Aortic smooth muscle cell (primary cell): ENCODE measurements at places on chromosomes 7 and 10. TPM values are rescaled to one million over a fixed set of nuclear protein-coding genes. Genes with fewer than 3 reads are reported as not detected.

PRSS37 gene
- not detected in 2 replicates for total RNA-seq

EEPD1 gene
- total RNA-seq: 3.2 and 6.9 TPM in 2 replicates

CCDC3 gene
- 7.5 and 21.1 TPM in 2 replicates for total RNA-seq

TLX1 gene
- not detected in 2 replicates for total RNA-seq

TAF6 gene
- 22.3 and 25.1 TPM in 2 replicates for total RNA-seq

EIF5AL1 gene
- total RNA-seq: 0.50 and 0.53 TPM in 2 replicates

C10orf90 gene
- total RNA-seq: 0.06 and 0.13 TPM in 2 replicates

CACNB2 gene
- 0.26 and 0.31 TPM in 2 replicates for total RNA-seq

ATP6V0A4 gene
- total RNA-seq: not detected in 2 replicates

C10orf62 gene
- total RNA-seq: 0.12 and 0.13 TPM in 2 replicates

GIGYF1 gene
- 11.4 and 11.8 TPM in 2 replicates for total RNA-seq

FAM20C gene
- total RNA-seq: 71.9 and 93.0 TPM in 2 replicates

TMEM270 gene
- total RNA-seq: not detected in 2 replicates

DUSP5 gene
- total RNA-seq: 15.0 and 29.3 TPM in 2 replicates

PIP gene
- total RNA-seq: not detected in 2 replicates

TACR2 gene
- 0.19 and 0.40 TPM in 2 replicates for total RNA-seq

TMEM196 gene
- not detected in 2 replicates for total RNA-seq

JCAD gene
- 17.1 and 17.3 TPM in 2 replicates for total RNA-seq

WNT8B gene
- total RNA-seq: not detected in 2 replicates

RSPH10B gene
- 0.53 TPM in 1 of 2 replicates, not detected in the other for total RNA-seq

METTL27 gene
- total RNA-seq: 2.5 and 7.2 TPM in 2 replicates

TDRD1 gene
- 0.92 and 1.9 TPM in 2 replicates for total RNA-seq

TMEM176B gene
- total RNA-seq: 0.13 TPM in 1 of 2 replicates, not detected in the other

SPDYE2B gene
- not detected in 2 replicates for total RNA-seq

ATP6V1F gene
- total RNA-seq: 83.3 and 92.7 TPM in 2 replicates

IQCE gene
- 11.1 and 11.8 TPM in 2 replicates for total RNA-seq

ZNF485 gene
- 1.3 and 2.2 TPM in 2 replicates for total RNA-seq

LEP gene
- total RNA-seq: not detected in 2 replicates

ASIC3 gene
- total RNA-seq: 0.06 TPM in 1 of 2 replicates, not detected in the other

HOXA3 gene
- total RNA-seq: 0.92 and 1.6 TPM in 2 replicates

ACTL6B gene
- total RNA-seq: not detected in 2 replicates

CYP2C9 gene
- not detected in 2 replicates for total RNA-seq

EBLN1 gene
- total RNA-seq: not detected in 2 replicates

CTNNA3 gene
- 0.13 TPM in 1 of 2 replicates, not detected in the other for total RNA-seq

CDC14C gene
- total RNA-seq: not detected in 2 replicates

EPHB4 gene
- 14.1 and 16.4 TPM in 2 replicates for total RNA-seq

NRCAM gene
- total RNA-seq: 1.6 and 2.5 TPM in 2 replicates

AGR2 gene
- total RNA-seq: not detected in 2 replicates

CCL24 gene
- not detected in 2 replicates for total RNA-seq

NXPH1 gene
- not detected in 2 replicates for total RNA-seq

GLI3 gene
- total RNA-seq: 3.0 and 3.7 TPM in 2 replicates

VSTM4 gene
- 5.2 TPM in 2 replicates for total RNA-seq

C10orf143 gene
- 0.92 and 0.93 TPM in 2 replicates for total RNA-seq

PTN gene
- total RNA-seq: 20.6 and 43.0 TPM in 2 replicates

AZGP1 gene
- 0.13 TPM in 1 of 2 replicates, not detected in the other for total RNA-seq

ACTR3C gene
- not detected in 2 replicates for total RNA-seq

ACSL5 gene
- total RNA-seq: 0.92 and 0.93 TPM in 2 replicates

HSPA12A gene
- total RNA-seq: 2.0 and 5.9 TPM in 2 replicates

PPP1R3A gene
- not detected in 2 replicates for total RNA-seq

PNLIPRP3 gene
- not detected in 2 replicates for total RNA-seq
